Pulmonary artery endothelial cell (primary cell): ENCODE measurements at places on chromosomes 6 and 20. TPM values are rescaled to one million over a fixed set of nuclear protein-coding genes. Genes with fewer than 3 reads are reported as not detected.
A peak's percentile ranks its signal among the peaks of the same experiment; 100 is the strongest.

DNA sequence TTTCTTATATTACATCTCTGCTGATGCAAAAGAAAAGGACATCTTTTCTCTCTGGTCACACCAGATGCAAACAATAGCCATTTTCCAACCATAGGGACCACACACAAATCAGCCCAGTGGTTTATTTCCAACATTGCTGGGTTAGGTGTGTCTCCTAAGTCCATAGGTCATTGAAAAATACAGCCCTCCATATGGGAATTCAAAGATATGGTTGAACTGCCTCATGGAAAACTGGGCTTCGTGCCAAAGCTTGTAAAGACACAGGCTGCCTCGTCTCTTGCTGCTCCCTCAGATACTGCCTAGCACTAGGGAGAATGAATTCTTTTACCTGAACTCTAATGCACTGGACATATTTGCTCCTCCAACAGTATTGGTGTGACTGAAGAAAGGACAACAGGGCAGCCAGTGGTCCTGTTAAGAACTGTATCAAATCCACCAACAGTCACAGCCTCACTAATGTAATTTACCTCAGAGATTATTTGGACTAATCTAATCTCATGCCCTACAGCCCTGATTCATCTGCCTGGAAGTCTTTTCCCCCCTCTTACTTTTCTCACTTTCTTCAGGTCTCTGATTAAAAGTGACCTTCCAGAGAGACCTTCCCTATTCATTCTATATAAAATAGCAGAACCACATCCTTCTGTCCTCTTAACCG, 48.3 kb upstream of the TBC1D32 start:
- DNase-seq = no peak

DNA sequence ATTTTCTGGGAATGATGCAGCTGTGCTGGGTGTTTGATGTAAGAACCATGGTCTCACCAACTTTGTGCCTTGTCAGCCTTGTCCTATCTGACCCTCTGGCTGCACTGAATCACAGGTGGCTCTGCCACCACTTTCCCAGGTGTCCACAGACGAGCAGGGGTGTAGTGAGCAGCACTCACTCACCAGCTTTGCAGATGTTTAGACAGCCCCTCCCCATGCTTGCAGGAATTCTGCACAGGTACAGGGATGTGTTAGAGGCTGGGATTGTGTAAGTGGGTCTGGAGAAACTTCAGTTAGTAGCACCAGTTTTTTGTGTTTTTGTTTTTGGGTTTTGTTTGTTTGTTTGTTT, 88.2 kb upstream of the NAA20 start:
- DNase-seq = no peak

GRCh38 chr6:129893640-129894039, 32.5 kb upstream of the TMEM244 start:
- no peak for DNase-seq

- DNase-seq = no peak
Measured at GRCh38 chr20:45345104-45345936, 2.9 kb downstream of the SDC4 start.

- no peak for DNase-seq
Measured at GRCh38 chr20:49661560-49662329, 51.9 kb downstream of the B4GALT5 start.

- DNase-seq = no peak
Measured at GRCh38 chr6:152975204-152975915, 7.5 kb downstream of the FBXO5 start.

DNA sequence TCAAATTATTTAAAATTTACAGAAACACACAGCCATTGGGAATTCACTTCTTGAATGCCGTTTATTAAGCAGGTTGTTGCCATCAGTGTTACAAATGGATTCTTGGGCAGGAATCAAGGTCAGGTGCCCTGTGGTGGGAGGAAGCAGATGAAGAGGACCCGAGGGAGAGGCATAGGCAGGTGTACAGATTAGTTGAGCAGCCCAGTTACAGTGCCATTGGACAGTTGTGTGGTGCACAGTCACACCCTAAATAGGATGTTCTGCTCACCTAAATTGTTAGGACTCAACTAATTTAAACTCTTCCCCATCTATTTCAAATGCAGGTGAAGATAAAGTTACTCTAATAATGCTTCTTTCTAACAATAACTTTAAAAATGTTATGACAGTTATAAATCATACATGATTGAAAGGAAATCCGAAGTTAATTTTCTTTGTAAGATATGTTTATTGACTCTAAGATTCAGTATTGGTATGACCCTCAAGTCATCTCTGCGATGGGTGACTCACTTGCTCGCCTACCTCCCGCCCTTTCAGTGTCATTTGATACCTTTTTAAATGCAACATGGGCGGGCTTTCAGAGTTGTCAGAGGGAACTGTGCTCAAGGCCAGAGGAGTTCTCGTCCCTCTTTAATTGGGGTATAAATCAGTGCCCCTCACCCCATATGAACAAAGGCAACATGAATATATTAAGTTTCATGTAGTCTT, 35.1 kb downstream of the DSE start:
- DNase-seq = no peak

- DNase-seq = no peak
Measured at GRCh38 chr6:16343593-16343992, 105.2 kb downstream of the GMPR start.

- no peak for DNase-seq
Measured at GRCh38 chr20:8997701-8998117, 71.2 kb upstream of the PLCB4 start.

GRCh38 chr6:139926711-139927110, 552.3 kb upstream of the CITED2 start:
- DNase-seq = no peak

GRCh38 chr6:72522735-72523141, 99.1 kb upstream of the KCNQ5 start:
- no peak for DNase-seq

GRCh38 chr20:11216451-11217314, 542.9 kb upstream of the JAG1 start:
- DNase-seq = peak; percentile 81

GRCh38 chr6:44657206-44657819, 269.8 kb downstream of the CDC5L start:
- DNase-seq = no peak

DNA sequence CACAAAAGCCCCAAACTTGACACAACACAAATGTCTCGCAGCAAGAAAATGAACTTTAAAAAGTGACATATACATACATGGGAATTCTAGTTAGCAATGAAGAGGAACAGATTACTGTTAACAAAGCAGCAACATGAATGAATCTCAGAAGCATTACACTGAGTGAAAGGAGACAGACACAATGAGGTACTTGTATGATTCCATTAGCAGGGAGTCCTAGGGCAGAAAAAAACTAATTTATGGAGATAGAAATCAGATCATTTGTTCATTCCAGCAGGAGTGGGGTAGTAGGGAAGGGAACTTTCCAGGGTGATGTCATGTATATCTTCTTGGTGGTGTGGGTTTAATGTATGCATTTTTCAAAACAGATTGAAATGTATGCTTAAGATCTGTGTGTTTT, 524.4 kb downstream of the KIF16B start:
- no peak for DNase-seq

GRCh38 chr6:140101367-140101766, 726.9 kb upstream of the CITED2 start:
- no peak for DNase-seq

DNA sequence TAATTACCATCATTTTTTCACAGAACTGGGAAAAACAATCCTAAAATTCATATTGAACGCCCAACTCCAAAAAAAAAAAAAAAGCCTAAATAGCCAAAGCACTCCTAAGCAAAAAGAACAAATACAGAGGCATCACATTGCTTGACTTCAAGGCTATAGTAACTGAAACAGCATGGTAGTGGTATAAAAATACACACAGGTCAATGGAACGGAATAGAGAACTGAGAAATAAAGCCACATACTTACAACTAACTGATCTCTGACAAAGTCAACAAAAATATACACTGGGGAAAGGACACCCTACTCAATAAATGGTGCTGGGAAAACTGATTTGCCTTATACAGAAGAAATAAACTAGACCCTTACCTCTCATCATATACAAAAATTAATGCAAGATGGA, 89.6 kb downstream of the MRAP2 start:
- no peak for DNase-seq

DNA sequence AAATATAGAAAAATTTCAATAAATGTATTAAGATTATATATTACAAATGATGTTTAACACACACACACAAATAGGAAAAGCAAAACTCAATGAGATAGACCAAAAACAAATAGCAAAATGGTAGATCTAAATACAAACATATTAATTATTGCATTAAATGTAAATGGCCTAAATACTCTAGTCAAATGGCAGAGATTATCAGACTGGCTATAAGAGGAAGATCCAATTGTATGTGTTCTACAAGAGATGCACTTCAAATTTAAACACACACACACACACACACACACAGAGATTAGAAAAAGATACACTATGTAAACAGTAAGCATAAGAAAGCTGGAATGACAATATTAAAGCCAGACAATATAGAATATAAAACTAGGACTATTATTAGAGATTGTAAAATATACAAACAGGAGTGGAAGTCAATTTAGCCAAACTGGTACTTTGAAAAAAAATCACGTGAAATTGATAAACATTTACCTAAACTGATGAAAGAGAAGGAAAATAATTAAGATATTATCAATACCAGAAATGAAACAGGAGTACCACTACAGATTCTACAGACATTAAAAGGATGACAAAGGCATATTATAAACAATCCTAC, 150.5 kb downstream of the TBXT start:
- no peak for DNase-seq

GRCh38 chr20:59441860-59442810, 141.7 kb downstream of the EDN3 start:
- no peak for DNase-seq

- no peak for DNase-seq
Measured at GRCh38 chr6:170100046-170100445, 190.8 kb downstream of the DLL1 start.

GRCh38 chr20:63709149-63709527, 1.3 kb downstream of the ZGPAT start:
- DNase-seq = no peak

DNA sequence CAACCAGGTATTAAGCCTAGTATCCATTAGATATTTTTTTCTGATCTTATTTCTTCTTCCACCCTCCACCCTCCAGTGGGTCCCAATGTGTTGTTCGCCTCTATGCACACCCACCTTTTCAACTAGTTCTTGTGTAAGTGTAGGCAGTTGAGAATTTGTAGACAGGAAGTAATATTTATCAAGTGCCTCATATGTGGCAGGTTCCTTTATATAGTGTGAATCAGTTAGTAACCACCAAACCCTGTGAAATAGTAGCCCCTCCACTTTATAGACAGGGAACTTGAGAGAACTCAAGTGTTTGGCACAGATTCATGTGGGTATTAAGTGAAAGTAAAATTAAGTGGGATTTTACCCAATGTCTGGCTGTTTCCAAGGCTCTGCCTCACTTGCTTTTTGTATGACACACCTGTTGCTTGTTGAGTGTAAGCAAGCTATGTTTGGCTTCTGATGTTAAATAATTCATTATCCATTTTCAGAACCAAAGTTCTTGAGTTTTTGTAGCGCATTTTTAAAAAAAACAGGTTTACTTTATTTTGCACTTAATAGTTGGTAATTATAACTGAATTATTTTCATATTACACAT, 24.8 kb downstream of the AFDN start:
- no peak for DNase-seq

DNA sequence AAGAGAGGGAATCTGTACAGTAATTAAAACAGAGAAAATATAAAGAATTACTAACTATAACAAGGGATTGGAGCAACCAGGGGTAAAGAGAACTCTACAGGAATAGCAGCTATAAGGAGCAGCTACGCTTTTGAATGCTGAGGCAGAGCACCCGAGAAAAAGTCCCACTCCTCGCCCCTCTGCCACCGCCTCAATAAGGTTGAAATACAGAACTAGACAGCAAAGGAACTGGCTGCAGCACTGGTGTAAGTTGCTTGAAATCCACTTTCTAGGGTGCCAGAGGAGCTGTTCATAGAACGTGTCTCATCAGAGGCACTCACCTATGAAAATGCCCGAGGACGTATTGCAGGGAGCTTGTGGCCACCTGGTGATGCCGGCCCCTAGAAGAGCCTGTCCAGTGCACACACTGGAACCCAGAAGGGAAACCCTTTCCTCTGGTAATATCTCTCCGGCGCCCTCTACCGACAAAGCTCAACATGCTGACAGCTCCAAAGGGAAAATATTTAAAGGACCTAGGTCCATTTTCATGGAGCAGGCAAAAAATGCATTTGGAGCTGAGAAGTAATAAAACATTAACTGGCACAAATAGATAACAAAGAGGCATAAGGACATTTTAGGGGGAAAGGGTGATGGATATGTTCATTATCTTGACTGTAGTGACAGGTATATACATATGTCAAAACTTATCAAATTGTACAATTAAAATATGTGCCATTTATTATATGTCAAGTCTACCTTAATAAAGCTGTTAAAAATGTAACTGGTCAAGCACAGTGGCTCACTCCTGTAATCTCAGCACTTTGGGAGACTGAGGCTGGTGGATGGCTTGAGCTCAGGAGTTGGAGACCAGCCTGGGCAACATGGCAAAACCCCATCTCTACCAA, 137.4 kb upstream of the HDAC2 start:
- peak; percentile 13 for DNase-seq

DNA sequence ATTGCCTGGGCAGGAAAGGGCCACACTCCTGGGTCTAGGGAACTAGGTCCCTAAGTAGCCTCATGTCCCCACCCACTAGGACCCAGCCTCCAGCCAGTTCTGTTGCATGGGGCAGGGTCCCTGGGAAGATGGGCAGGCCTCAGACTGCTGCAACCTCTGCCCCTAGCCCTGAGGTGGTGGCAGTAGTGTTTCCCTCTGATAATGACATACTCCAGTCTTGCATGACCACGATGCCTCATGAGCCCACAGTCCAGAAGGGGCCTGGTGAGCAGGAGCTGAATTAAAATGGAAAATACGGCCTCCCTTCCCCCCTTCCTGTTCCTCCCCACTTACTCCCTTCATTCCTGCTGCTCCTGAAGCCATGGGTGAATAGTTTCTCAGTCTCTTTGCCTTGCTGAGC, 36.0 kb upstream of the SCRT2 start:
- DNase-seq = no peak

TRIM10 gene
- total RNA-seq = not detected in 2 replicates

RNGTT gene
- 14.8 and 23.3 TPM in 2 replicates for total RNA-seq

PLCB4 gene
- 1.3 and 2.1 TPM in 2 replicates for total RNA-seq

SRSF6 gene
- total RNA-seq = 53.7 and 55.8 TPM in 2 replicates

SRF gene
- 20.4 and 24.3 TPM in 2 replicates for total RNA-seq

LY6G6F gene
- not detected in 2 replicates for total RNA-seq

RIPPLY2 gene
- under 0.01 TPM in 1 of 2 replicates, not detected in the other for total RNA-seq

WFDC5 gene
- not detected in 2 replicates for total RNA-seq

LKAAEAR1 gene
- total RNA-seq = not detected in 2 replicates

NFATC2 gene
- 1.6 and 1.7 TPM in 2 replicates for total RNA-seq

C6orf47 gene
- 18.7 and 20.5 TPM in 2 replicates for total RNA-seq

DDO gene
- 0.53 and 2.7 TPM in 2 replicates for total RNA-seq

SLPI gene
- 0.18 TPM in 1 of 2 replicates, not detected in the other for total RNA-seq

FAM83D gene
- 19.3 and 57.1 TPM in 2 replicates for total RNA-seq

REM1 gene
- 0.32 TPM in 1 of 2 replicates, not detected in the other for total RNA-seq

SCUBE3 gene
- total RNA-seq = 0.26 and 0.53 TPM in 2 replicates

EYS gene
- under 0.01 TPM in 1 of 2 replicates, not detected in the other for total RNA-seq

WASF1 gene
- 5.7 and 10.2 TPM in 2 replicates for total RNA-seq

HLA-DQB1 gene
- not detected in 2 replicates for total RNA-seq

SPDEF gene
- total RNA-seq = 0.11 TPM in 1 of 2 replicates, not detected in the other

ARHGAP18 gene
- total RNA-seq = 75.1 and 96.7 TPM in 2 replicates

CLPSL2 gene
- total RNA-seq = not detected in 2 replicates

FBXO30 gene
- 16.4 and 20.8 TPM in 2 replicates for total RNA-seq

ULBP1 gene
- total RNA-seq = 0.11 and 0.20 TPM in 2 replicates
